ENCODE measurements at places on chromosomes 1 and 21. TPM values are rescaled to one million over a fixed set of nuclear protein-coding genes. Genes with fewer than 3 reads are reported as not detected.

DNA sequence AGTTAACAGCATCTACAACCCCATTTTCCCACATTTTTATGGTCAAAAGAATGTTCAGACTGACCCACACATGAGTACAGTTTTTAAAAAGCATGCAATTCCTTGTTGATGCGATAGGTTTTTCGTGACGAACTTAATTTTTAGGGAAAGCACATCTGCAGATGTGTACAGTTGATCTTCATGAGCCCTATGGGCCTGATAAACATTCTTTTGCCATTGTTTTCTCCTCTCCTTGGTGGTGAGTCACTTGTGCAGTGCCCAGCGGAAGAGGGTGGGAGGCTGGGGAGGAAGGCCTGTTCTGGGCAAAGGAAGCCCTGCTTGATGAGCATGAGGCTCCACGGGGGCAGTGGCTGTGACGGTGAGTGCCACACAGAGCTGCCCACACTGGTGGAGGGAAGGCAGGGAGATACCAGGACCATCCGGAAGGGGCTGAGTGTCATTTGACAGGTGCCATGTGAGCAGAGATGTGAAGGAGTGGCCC is 5.3 kb downstream of the ARF1 start:
- no peak for DNase-seq

GRCh38 chr1:58047265-58047858 is 499.2 kb downstream of the OMA1 start:
- no peak for DNase-seq

DNA sequence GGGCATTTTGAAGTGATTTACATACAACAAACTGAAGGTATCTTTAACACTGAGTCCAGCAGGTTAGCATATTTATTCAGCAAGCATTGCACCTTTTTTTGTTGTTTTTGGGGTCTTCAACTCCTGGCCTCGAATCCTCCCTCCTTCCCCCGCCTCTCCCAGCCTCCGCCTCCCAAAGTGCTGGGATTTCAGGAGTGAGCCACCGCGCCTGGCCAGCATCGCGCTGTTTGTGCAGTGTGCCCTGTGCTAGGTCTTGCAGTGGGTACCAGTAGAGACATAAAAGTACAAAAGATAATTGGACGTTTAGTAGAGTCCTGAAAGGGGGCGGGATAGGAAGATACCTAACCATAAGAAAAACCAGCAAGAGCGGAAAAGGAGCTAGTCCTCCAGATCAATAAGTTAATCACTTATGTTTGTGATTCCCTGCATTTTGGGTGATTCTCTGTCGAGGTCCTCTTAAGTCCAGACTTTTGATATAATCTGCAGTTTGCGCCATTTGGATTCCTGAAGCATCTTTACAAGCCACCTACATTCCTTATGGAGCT is 111.8 kb downstream of the OSBPL9 start:
- DNase-seq, result no peak

- DNase-seq, result no peak
Measured at GRCh38 chr1:29427614-29428279, 191.4 kb downstream of the PTPRU start.

DNA sequence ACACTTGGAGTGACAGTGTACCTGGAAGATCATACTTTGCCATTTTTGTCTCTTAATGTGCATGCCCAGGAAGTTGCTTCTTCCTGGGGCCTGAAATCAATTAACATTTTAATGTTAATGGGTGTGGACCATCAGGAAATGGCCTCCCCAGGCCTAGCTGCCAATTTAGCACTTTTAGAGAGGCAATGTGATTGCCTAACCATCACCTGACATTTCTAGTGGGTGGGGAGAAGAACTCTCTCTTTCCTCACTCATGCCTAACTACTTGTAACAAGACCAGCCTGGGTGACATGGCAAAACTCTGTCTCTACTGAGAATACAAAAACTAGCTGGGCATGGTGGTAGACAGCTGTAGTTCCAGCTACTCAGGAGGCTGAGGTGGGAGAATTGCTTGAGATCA is 549.0 kb upstream of the RGS18 start:
- DNase-seq, result no peak

DNA sequence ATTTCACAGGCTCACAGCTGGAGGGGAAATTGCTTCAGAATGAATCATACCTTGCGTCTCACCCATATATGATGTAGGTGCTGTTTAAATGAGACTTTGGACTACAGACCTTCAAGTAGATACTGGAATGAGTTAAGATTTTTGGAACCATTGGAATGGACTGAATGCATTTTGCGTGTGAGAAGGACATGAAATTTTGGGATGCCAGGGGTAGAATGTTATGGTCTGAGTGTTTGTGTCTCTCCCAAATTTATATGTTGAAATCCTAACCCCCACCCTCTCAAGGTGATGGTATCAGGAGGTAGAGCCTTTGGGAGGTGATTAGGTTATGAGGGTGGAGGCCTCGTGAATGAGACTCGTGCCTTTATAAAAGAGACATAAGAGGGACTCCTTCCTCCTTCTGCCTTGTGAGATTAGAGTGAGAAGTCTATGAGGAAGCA is 41.4 kb downstream of the KCNK1 start:
- no peak for DNase-seq

GRCh38 chr1:187685333-187685732 is 856.6 kb downstream of the PLA2G4A start:
- no peak for DNase-seq

DNA sequence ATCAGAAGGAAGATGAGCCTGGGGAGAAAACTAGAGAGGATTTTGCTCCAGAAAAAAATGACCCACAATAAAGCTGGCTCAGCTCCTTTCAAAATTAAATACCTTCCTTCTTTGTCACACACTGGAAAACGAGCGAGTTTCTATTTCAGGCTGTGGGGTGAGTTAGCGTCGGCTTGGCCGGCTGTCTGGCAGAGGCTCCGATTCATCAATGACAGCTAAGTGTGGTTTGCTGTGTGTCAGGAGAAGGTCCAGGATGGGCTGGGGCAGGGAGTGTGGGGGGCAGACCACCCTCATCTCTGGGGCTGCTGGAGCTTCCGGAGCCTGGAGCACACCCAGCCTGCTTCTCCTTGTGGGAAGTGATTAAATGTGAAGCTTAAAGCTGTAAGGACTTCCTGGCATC is 120.2 kb downstream of the ETS2 start:
- no peak for DNase-seq

CYP4A22 gene
- total RNA-seq, result not detected

RAB42 gene
- 0.56 TPM for total RNA-seq

NR5A2 gene
- not detected for total RNA-seq

S100A2 gene
- total RNA-seq, result 11.7 TPM

TRIM46 gene
- 6.1 TPM for total RNA-seq

FALEC gene
- not detected for total RNA-seq

WRAP73 gene
- total RNA-seq, result 20.5 TPM

GJA4 gene
- total RNA-seq, result not detected

PGLYRP4 gene
- total RNA-seq, result not detected

OR14K1 gene
- not detected for total RNA-seq
